ENCODE measurements at places on chromosomes 16 and 17.

DNA sequence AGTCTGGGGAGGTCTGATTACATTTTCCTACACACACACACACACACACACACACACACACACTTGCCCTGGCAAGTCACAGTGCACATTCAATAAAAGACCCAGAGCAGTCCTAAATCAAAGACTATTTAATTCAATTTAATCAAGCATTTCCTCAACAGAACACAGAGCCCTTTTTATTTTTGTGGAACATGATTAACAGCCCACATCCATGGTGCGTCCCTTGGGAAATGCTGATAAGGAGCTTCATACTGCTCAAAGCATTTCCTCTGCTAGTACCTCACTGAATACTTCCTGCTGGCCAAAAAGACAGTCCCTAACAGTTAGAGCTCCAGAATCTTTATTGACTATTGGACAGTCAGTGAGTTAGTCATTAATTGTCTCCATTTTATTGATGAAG lies 43.1 kb upstream of the MYH10 start:
- no peak for DNase-seq

GRCh38 chr17:66555605-66556004 lies 253.2 kb downstream of the PRKCA start:
- DNase-seq, result no peak

- no peak for DNase-seq
These were observed 1.2 kb upstream of the TLCD3B start for GRCh38 chr16:30032083-30032819.

GRCh38 chr17:61600621-61601020 lies 9.6 kb upstream of the NACA2 start:
- DNase-seq, result no peak

GRCh38 chr16:3295209-3295608 lies 10.0 kb downstream of the TIGD7 start:
- no peak for DNase-seq

DNA sequence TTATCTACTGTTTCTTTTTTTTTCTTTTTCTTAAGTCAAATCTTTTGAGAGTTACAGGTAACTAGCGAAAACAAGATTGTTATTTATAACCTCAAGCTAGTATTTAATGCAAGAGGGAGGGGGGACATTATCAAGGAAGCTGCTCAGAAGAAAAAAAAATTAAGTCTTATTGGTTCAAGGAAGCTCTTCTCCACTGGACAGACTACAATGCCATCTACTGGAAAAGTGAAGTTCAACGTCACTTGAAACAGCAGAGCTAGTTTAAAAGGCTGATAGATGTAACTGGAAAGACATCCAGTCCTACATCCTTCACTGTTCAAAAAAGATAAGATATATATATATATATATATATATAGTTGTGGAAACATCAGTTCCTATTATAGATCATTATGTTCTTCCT lies 418.0 kb upstream of the PSMD7 start:
- DNase-seq, result no peak

- DNase-seq, result no peak
These were observed 85.6 kb upstream of the CACNG5 start for GRCh38 chr17:66749217-66749832.

DNA sequence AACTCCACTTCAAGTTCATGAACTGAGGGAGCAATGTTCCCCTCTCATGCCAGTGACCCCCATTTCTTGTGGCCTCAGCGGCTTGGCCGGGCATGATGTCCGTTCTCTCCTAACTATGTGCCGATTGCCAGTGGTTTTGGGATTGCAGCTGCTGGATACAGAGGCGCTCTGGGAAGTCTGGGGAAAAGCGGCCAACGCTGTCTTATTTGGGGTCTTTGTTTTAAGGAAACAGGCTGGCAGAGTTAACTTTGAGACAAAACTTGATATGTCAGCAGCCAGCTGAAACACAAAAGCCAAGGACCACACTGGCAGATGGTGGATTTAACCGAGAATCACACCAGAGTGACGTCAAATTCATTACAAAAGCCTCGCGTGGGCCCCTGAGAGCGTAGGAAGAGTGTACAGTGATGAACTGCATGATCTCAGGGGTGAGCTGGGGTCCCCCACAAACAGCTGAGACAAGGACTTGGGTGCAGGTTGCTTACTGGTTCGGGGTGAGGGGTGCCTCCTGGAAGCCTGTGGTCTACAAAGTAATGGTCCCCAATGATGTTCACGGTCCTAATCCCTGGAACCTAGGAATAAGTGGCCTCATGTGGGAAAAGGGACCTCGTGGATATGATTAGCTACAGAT lies 180.4 kb downstream of the IRF8 start:
- no peak for DNase-seq

DNA sequence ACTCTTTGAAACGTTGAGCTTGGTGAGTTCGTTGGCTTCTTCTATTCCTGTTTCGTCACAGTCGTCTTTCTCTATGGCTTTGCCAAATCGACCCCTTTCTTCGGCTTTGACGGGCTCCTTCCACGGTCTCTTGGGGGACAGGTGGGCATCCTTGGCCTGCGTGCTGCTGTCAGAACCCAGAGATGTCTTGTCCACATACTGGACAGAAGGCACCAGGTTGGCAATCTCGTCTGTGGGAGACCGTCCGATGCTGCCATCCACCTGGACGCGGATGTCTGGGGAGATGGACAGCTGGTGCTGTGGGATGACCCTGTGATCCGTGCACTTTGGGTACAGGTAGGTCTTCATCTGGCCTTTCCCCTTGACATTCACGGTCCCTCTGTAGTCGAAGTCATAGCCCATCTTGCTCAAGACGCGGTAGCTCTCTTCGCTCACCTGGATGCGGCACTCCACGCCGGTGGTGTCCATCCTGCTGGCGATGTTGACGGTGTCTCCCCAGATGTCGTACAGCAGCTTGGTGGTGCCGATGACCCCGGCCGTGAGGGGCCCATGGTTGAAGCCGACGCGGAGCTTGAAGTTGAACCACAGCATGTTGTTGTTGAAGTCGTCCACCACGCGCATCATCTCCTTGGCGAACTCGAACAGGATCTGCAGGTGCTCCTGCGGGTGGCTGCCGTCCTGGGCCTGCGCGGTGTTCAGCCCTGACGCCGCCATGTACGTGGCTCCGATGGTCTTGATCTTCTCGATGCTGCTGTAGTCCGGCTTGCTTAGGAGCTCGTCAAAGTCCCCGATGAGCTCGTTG lies 85.5 kb upstream of the CREBBP start:
- DNase-seq, result no peak

- DNase-seq, result no peak
These were observed 818 bp downstream of the DPH1 start for GRCh38 chr17:2030779-2031163.
